ENCODE measurements at places on chromosomes 11 and 22.

DNA sequence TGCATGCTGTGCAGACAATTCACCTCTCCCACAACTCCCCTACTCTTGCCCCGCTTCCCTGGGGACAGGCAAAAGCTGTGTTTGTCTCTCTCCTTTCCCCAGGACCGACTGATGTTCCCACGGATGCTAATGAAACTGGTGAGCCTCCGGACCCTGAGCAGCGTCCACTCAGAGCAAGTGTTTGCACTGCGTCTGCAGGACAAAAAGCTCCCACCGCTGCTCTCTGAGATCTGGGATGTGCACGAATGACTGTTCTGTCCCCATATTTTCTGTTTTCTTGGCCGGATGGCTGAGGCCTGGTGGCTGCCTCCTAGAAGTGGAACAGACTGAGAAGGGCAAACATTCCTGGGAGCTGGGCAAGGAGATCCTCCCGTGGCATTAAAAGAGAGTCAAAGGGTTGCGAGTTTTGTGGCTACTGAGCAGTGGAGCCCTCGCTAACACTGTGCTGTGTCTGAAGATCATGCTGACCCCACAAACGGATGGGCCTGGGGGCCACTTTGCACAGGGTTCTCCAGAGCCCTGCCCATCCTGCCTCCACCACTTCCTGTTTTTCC, 1.4 kb upstream of the MADD start:
- no peak for DNase-seq

DNA sequence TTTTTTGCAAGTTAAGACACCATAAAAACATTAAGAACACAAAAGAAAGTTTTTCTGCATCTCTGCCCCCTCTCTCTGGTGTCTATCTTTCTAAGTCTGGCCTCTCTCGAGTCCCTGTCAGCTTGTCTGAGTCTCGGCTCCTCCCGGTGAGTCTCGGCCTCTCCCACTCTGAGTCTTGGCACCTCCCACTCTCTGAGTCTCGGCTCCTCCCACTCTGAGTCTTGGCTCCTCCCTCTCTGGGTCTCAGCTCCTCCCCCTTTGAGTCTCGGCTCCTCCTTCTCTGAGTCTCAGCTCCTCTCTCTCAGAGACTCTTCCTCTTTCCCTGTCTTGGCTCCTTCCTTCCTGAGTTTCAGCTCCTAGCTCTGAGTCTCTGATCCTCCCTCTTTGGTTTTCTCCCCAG, 72.5 kb upstream of the AMPD3 start:
- DNase-seq: no peak

- DNase-seq: no peak
Measured at GRCh38 chr11:57126766-57127400, 54.9 kb upstream of the LRRC55 start.

DNA sequence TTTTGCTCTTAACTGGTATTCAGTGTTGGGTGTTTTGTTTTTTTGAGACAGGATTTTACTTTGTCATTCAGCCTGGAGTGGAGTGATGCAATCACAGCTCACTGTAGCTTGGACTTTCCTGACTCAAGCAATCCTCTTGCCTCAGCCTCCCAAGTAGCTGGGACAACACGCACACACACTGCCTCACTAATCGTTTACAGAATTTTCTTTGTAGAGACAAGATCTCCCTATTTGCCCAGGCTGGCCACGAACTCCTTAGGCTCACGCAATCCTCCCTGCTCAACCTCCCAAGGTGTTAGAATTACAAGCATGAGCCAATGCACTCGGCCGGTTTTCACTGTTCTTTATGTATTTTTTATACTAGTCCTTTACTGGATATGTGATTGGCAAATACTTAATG, 51.0 kb upstream of the IGLL5 start:
- no peak for DNase-seq

- no peak for DNase-seq
Measured at GRCh38 chr11:37704791-37705190, 1106.8 kb upstream of the RAG2 start.

GRCh38 chr22:44793506-44794172, 41.3 kb downstream of the ARHGAP8 start:
- no peak for DNase-seq

All from activated T-cell treated with anti-CD3 and anti-CD28 coated beads, Interleukin-2, amount 50 U/mL, for 24 hours (primary cell).